ENCODE measurements at places on chromosomes 12 and 14.

- no peak for DNase-seq
These were observed 52.3 kb downstream of the PLEKHA5 start for GRCh38 chr12:19181666-19182426.

GRCh38 chr14:47332939-47333338 lies 342.5 kb downstream of the MDGA2 start:
- no peak for DNase-seq

DNA sequence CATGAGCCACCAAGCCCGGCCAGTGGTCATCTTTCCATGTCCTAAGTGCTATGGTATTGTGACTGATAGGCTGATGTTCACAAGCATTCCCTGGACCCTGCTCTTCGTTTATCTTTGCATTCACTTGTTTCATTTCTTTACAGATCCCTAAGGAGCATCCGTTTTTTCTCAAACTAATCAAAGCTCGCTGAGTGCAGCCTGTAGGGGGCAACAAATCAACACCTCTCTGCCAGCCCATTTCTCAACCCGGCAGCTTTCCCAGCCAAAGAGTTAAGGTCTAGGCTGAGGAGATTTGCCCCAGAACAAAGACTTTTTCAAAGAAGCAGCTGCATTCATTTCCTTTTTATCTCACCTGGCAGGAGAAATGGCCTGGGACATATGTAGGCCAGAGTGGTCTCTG lies 12.1 kb downstream of the SIRT4 start:
- no peak for DNase-seq

DNA sequence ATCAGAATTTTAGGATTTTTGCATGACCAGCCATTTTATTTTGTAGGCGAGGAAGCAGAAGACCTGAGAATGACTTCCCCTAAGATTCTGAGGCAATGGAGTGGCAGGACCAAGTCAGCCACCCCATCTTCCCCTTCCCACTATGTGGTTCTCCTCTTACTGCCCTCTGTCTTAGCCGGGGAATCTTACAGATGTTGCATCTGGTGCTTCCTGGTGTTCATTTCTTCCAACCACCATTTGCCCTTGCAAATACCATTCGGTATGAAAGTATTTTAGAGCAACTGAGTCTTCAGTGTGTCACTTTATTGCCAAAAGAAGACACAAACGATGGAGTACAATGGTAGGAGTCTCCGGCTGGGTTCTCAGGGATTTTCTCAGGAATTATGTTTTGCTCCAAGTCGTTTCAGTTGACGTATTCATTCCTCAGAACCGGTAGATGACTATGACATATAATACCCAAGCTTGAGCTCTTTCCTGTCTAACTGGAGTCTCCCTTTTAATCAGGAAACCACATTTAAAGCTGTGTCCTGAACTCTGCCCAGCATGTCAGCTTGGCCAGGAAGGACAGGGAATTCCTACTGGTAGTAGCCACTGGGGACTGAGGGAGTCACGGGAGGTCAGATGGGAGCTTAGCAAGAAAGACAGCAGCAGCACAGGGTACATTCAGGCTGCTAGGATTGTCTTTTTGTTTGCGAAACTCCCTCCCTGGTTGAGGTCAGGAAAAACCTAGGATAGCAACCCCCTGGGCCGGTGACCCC lies 87.0 kb downstream of the SAMD4A start:
- no peak for DNase-seq

DNA sequence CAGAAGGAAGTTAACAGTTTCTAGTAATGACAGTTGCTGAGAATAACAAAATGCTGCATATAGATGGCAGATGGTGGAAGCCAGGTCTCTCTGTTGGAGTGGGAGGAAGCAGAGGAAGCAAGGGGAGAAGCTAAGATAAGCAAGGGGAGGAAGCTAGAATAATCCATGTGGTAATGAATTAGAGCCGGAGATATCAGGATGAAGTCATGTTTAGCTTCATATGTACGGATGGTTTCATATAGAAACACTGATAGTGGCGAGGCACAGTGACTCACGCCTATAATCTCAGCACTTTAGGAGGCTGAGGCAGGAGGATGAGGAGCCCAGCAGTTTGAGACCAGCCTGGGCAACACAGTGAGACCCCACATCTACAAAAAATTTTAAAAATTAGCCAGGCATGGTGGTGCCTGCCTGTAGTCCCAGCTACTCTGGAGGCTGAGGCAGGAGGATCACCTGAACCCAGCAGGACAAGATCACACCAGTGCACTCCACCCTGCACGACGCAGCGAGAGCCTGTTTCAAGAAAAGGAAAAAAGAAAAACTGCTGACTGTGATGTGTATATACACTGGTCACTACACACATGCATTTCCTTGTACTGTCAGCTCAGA lies 49.2 kb downstream of the ANAPC7 start:
- no peak for DNase-seq

- DNase-seq, result no peak
These were observed 136.0 kb upstream of the IFNG-AS1 start for GRCh38 chr12:67853204-67853603.

GRCh38 chr14:105738638-105739037 lies 212.3 kb downstream of the TMEM121 start:
- DNase-seq, result no peak

DNA sequence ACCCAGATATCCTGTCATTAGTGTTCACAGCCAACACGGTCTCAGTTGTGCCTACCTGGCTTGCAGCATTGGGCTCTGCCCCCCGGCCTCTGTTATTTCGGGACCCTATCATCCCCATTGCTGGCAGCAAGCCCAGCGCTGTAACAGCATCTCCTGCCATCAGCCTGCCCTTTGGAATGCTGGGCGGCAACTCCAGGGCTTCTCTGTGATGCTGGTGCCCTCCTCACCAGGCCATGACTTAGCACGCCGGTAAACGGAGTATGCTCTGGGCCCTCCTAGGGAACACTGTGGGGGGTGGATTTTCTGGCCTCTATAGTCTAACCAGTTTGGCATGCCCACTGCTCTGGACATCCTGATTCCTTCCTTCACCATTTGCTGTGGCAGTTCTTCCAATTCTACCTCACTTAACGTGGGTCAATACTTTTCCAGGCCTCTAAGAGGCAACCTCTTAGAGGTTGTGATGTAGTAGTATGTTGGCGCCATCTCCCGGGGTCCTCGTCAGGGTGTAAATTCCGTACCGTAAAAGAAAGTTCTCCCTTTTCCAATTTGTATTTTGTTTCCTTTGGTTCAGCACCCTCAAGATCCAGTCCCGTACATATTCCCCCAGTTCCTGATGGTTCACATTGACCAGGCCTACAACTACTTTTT lies 80.0 kb downstream of the SINHCAF start:
- DNase-seq, result no peak

DNA sequence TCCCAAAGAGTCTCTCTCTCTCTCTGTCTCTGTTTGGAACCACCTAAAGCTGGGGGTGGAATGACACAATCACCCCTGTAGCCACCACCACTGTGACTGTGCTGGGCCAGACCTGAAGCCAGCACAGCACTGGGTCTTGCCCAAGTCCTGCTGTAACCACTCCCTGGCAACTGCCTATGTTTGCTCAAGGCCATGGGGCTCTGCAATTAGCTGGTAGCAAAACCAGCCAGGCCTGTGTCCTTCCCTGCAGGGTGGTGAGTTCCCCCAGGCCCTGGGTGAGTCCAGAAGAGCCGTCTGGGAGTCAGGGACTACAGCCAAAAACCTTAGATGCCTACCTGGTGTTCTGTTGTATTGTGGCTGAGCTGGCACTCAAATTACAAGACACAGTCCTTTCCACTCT lies 50.8 kb downstream of the DGLUCY start:
- DNase-seq, result no peak

GRCh38 chr14:52948836-52949235 lies 2.0 kb downstream of the FERMT2 start:
- DNase-seq, result no peak

GRCh38 chr14:98269533-98269932 lies 1002.5 kb downstream of the BCL11B start:
- DNase-seq, result no peak

- DNase-seq, result no peak
These were observed 53.6 kb downstream of the AKAP6 start for GRCh38 chr14:32382704-32383103.

GRCh38 chr12:113987261-113988063 lies 21.3 kb upstream of the RBM19 start:
- DNase-seq, result no peak

DNA sequence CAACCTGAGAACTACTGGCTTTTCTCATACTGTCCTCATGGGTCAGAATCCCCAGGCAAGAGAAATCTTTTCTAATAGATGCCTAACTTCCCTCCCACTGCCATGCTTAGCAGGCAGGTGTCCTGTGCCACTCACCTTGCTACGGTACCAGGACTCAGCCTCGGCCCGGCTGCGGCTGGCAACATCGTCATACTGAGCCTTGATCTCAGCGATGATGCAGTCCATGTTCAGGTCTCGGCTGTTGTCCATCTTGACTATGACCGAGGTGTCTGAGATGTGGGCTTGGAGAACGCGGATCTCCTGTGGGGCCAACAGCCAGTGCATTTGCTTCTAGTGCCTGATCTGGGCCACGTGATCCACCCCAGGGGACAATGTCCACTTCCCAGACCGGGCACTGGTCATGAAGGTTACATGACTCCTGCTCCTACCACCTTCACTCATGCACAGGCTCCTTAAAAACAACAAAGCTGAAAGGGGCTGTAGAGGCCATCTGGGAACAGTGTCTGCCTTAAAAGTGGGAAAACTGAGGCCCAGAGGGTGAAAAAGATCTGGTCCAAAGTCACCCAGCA lies 4.1 kb downstream of the KRT85 start:
- DNase-seq, result no peak

GRCh38 chr12:62345667-62346066 lies 85.5 kb downstream of the USP15 start:
- DNase-seq, result no peak

DNA sequence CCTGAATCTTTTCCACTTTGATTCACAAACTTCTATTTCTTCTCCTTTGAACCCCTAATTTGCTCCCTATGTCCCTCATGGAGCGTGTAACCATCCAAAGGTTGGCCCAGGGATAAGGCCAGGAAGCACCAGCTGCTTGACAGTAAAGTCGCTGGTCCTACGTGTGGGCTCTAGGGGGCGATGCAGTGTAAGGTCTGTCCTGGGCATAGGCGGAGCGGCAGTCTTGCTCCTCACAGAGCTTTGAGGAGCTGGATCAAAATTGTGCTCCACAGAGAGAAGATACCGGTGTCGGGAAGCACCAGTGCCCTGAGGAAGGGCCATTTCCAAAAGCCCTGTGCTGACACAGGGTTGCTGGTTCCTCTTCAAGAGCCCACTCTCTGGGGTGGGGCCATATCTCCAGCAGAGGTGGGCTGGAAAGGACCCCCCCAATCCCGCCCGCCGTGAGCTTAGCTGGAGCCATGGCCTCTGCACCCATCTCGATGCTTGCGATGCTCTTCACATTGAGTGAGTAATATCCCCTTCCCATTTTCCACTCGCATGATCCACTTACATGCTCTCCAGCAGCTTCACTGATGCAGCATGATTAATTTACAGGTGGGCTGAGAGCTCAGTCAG lies 49.9 kb upstream of the OR4E1 start:
- peak; percentile 19 for DNase-seq

DNA sequence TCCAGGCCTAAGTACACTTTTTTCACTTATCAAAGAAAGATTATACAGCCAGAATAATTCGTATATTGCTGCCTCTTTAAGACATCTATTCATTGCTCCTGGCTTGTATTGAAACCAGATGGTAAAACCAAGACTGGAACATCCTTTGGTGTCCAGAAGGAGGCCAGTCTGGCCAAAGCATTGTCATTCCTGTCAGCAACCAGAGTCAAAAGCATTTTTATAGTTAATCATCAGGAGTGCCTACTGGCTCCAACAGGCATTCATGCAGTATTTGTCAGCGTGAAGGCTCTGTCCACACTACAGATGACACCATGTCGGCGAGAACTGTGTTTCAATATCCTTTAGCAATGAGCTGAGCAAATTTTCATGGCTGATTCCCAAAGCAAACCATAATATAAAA lies 118.0 kb upstream of the G2E3 start:
- no peak for DNase-seq

DNA sequence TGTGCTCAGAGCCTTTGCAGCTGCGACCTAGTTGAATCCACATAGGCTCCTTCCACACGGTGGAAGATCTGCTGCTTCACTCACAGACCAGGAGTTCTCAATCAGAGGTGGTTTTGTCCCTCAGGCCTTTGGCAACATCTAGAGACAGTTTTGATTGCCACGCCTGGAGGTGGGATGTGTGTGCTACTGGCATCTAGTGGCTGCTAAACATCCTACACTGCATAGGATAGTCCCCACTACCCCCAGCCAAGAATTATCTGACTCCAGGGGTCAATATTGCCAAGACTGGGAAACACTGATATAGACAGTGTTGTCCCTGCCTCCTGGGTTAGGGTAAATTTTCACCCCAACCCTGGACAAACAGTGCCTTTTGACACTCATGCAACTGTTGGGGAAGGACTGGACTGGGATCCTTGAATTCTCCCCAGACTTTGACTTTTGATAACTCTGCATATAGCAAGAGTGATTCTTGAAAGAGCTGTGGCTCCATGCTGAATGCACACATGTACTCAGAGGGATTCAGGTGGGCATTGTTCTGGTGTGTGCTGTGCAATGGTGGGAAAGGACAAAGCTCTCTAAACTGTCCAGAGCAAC lies 39.8 kb downstream of the BAZ2A start:
- DNase-seq, result no peak

DNA sequence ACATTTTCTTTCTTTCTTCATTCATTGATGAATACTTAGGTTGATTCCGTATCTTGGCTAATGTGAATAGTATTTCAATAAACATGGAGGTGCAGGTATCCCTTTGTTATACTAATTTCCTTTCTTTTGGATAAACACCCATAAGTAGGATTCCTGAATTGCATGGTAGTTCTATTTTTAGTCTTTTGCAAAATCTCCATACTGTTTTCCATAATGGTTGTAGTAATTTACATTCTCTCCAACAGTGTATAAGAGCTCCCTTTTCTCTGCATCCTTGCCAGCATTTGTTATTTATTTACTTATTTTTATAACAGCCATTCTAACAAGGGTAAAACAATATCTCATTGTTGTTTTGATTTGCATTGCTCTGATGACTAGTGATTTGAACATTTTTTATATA lies 36.6 kb downstream of the PIK3C2G start:
- no peak for DNase-seq

DNA sequence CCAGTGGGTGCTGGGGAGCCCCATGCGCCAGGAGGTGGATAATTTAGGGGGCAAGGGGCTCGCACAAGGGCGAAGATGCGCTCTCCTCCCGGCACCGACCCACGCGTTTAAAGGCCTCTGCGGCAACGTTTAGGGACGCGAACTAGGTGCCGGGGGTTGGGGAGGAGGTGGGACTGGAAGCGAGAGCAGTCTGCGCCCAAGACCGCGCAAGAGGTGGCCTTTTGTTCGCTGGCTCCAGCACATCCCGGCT lies 1.3 kb downstream of the SLC38A1 start:
- no peak for DNase-seq
